ENCODE measurements at places on chromosomes 5 and 9. TPM values are rescaled to one million over a fixed set of nuclear protein-coding genes. Genes with fewer than 3 reads are reported as not detected.

GRCh38 chr9:32384002-32384363 is 460 bp upstream of the ACO1 start:
- no peak for DNase-seq

DNA sequence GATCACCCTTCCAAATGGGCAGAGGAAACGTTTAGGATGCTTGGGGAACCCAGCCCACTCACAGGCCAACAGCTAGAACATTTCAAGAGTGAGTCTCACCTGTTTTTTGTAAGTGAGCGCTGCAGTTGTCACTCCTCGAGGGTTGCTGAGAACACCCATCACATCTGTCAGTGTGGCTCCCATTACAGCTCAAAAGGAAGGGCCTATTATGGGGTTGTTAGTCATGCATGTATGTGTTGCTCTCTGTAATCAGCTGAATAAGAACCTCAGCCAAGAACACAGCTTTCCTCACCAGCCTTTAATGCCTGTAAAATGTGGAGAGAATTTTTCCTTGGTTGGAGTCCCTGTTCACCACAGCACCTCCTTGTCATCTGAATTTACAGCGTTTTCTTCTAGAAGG is 196.3 kb upstream of the KLF4 start:
- no peak for DNase-seq

DNA sequence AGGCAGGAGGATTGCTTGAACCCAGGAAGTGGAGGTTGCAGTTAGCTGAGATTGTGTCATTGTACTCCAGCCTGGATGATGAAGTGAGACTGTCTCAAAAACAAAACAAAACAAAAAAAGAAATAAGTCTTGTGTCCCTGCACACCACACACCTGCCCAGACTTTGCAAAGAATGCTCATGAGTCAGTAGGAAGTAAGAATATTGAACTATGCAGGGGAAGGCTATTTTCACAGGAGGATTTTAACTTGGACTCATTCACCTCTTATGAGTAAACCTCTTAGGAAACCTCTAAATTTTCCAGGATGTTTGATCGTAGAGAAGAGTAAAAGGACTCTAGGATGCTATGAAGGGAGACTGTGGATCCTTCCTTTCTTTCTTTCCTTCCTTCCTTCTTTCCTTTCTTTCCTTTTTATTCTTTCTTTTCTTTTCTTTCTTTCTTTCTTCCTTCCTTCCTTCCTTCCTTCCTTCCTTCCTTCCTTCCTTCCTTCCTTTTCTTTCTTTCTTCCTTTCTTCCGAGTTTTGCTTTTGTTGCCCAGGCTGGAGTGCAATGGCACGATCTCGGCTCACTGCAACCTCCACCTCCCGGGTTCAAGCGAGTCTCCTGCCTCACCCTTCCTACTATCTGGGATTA is 96.7 kb upstream of the CLINT1 start:
- DNase-seq: no peak

DNA sequence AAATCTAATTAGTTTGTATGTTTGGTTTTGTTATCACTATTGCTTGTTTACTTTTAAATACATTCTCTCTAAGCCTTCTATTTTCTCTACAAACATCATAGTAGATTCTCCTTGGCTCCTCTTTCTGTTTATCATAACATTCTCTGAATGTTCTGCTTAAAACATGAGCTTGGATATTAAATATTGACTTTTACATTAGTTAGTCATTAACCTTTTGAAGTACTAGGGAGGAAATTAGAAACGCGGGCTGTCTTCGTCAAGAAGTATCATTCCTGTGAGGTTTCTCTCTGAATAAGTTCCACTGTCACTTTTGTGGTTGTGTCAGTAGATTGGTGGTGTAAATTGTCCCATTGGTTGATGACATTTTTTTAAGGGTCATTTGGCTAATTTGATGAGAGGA is 821.5 kb downstream of the EFNA5 start:
- DNase-seq: no peak

The ADCY2 gene
- total RNA-seq: 13.4 TPM

The SLC34A3 gene
- 0.16 TPM for total RNA-seq

The NME5 gene
- total RNA-seq: 9.4 TPM

The PCDHGA12 gene
- total RNA-seq: 6.9 TPM

DNA sequence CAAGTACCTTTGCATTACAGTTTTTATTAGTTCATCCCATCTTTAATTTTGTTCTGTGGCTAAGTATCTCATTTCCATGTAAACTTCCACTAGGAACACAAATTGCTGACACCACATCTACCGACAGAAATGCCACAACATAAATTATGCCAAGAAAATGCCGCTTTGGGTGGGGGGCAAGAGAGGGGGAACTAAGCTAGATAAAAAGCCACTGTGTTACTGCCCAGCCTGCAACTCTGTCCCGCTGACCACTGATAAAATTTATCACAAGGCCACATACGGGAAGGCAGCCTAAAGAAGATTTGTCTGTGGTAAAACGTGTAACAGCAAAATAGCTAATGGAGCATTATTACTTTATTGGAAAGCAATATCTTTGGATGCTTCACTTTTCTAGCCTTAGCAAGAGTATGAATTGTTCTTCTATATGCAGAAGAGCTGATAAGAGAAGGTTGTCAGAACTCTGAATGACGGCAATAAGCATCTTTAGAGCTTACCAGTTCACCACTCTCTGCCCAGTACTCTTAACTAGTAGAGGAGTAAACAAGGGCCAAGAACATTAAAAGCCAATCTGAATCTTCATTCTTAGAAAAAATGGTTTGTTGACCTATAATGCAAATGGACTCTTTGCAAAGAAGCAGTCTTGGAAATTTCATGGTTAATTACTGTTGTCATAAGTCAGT is 172.2 kb upstream of the MEF2C start:
- DNase-seq: no peak

- DNase-seq: no peak
Measured at GRCh38 chr9:72165821-72166547, 16.7 kb downstream of the GDA start.

The ZBED3 gene
- 2.2 TPM for total RNA-seq

DNA sequence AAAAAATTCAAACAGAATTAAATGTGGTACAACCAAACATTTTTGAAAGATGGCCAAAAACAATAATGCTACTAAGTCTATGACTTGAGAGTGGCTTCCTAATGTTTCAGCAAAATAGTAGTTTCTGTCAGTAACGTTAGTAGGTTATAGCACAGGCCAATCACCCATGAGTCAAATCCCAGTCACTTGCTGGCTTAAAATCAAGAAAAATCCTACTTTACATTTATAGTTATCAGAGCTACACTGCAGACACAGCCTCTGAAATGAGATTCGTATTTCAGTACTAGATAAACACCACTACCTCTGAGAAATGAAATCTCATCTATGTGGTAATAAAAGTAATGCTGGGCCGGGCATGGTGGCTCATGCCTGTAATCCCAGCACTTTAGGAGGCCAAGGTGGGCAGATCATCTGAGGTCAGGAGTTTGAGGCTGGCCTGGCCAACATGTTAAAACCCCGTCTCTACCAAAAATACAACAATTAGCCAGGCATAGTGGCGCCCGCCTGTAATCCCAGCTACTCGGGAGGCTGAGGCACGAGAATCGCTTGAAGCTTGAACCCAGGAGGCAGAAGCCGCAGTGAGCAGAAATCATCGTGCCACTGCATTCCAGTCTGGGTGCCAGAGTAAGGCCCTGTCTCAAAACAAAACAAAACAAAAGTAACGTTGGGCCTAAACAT is 6.1 kb downstream of the ZDHHC21 start:
- DNase-seq: no peak

GRCh38 chr5:108769352-108769751 is 21.7 kb downstream of the FER start:
- DNase-seq: no peak

GRCh38 chr9:34437006-34437925 is 21.1 kb downstream of the FAM219A start:
- no peak for DNase-seq

DNA sequence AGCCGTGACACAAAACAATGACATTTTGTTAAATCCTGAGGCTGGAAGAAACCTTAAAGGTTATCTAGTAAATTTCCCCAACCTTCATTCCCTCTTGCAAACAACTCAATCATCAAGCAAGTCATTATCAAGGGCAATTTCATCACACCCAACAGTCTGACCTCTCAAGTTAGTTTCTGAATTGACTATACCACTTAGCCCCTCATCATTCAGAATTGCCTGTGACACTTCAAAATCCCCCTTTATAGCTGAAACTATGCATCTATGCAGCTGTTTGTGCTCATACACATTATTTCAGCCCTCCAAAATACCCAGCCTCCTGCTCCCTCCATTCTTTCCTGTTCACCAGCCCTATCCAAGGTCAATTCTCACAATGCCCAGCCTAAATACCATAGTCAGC is 24.6 kb downstream of the LPAR1 start:
- no peak for DNase-seq

The MOB3B gene
- total RNA-seq: 6.2 TPM

- no peak for DNase-seq
Measured at GRCh38 chr5:168847511-168848073, 268.4 kb upstream of the PANK3 start.

The RASEF gene
- 0.31 TPM for total RNA-seq

DNA sequence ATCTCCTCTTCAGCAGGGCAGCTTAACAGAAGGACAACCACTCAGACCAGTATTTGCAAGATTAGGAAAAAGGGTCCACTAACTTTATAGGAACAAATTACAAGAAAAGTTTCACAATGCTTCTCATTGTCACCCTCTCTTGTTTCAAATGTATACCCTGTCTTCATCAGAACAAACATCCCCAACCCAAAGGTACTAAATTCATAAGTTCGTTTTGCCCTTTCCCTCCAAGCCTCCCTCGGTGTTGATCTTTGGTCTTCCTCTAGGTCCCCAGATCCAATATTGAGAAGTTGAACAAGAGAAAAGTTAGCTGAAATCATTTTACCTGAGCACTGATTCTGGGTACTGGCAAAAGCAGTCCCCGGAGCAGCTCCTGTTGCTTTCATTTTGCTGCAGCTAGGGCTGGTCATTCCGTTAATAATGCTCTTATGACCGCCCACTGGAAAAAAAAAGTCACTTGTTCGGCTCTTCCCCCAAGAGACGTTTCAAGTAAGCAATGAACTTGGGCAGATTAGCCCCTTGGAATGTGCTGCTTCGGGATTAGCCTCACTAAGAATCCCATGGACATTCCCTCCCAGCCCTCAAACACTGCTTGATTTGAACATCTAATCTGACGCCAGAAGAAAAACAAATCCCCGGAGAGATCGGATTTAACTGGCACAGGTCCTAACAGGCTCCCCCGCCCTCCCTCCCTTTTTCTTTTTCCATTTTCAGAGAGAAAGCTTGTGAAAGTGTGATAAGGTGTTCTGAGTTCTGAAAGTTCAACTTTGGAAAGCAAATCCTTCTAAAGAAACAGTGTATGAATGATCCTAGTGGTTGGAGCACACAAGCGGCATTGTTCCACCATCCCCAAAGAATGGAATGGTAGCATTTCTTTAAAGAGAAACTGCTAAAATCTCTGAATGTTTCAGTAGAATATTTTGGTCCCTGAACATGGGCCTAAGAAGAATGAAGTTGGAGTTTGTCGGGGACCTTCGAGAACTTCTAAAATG is 252.5 kb downstream of the TRPM3 start:
- no peak for DNase-seq

DNA sequence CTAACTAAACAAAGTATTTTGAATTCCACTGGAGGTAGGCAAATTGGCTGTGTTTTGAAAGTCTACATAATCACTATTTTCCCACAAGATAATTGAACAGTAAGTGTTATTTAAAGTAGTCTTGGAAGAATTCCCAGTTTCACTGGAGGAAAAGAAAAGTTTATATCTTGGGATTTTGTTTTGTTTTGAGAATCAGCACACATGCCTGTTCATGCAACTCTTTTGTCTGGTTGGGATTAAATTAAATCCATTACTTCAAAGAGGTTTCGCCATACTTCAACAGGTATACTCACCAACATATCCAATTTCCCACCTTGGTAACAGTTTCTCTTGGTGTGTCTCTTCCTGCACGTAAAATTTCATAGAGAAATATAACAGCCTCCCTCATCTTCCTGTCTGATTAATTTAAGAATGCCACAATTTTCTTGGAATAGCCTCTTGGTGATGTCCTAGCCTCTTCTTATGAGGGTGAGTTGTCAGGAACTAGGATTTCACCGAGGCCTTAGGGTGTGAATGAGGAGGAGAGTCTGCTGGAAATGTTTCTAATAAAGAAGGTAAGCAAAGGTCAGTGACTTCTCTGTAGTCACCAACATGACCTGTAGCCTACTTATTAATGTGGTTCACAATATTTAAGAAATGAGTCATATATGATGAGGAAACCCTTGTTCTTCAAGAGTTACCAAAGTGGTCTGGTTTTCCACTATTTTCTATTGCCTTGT is 48.1 kb downstream of the ITGA2 start:
- DNase-seq: no peak
